ENCODE measurements at places on chromosomes 2 and 18. TPM values are rescaled to one million over a fixed set of nuclear protein-coding genes. Genes with fewer than 3 reads are reported as not detected.

GRCh38 chr18:11454040-11454439, 155.4 kb upstream of the SLC35G4 start:
- no peaks in the 10 kb centered on the region for H3K4me1 ChIP-seq
- no peaks in the 10 kb centered on the region for H3K36me3 ChIP-seq
- H3K4me3 ChIP-seq = no peak overlapping the region
- no peak overlapping the region for H3K27ac ChIP-seq
- H3K27me3 ChIP-seq = no peaks in the 10 kb centered on the region

DNA sequence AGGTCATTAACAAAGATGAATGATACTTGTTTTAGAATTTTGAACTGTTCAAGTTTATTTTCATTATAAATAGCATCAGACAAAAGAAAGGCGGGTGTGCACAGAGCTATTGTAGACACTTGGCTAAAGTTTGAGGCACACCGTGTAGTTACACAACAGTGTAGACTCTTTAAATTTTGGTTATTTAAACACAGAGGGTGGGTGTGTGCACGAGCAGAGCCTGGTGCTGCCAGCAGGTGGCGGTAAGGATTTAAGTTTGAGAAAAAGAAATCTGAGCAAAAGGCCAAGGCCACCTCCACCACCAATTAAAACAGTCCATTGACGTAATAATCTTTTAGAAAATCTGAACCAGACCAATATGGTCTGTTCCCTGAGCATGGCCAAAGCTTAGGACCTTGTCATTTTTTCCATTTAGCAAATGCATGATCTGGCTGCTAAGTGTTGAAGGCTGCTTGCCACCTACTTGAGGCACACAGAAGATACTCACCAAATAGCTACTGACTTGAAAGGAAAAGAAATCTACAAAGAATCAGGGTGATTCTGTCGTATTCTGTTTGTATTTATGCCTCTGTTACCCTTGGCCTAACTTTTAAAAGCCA, 14.3 kb downstream of the COPS7B start:
- H3K4me1 ChIP-seq = no peaks in the 10 kb centered on the region
- H3K36me3 ChIP-seq = peaks cover 13% of the 10 kb centered on the region
- H3K27me3 ChIP-seq = no peaks in the 10 kb centered on the region
- no peak for DNase-seq
- no peak overlapping the region for H3K4me3 ChIP-seq

DNA sequence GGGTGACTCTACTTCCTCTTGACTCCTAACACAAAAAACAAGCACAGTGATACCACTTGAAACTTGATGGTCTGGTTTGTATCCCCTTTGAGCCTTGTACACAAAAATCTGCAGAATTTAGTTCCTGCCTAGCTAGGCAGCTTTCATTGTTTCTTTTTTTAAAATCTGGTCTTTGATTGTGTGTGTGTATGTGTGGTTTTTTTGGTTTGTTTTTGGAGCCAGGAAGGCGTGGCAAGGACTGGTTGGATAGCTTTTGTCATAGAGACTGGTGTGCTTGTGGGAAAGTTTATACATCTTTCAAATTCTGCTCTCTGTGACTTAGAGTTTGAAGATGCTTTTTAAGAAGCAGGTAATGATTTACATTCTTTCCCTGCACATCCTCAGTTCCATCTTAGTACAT, 127.4 kb downstream of the TANC1 start:
- H3K27me3 ChIP-seq = no peaks in the 10 kb centered on the region
- H3K4me3 ChIP-seq = no peak overlapping the region
- no peak for DNase-seq
- no peak overlapping the region for H3K27ac ChIP-seq

DNA sequence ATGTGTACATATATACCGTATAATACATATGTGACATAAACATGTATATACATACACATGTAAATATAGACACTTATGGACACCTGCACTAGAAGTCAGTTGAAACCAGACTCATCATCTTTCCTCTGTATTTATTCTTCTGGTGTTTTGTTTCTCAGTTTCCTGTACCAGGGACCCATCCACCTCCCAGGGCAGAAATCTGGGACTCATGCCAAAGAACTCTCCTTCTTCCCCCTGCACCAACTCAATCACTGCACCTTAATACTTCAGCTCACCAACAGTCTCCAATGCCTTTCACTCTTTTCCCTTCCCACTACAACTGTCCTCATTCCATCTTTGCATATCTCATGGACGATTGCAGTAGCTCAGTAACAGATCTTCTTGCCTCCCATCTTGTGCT, 428.0 kb downstream of the FBXO15 start:
- no peaks in the 10 kb centered on the region for H3K36me3 ChIP-seq
- no peaks in the 10 kb centered on the region for H3K27me3 ChIP-seq
- H3K4me3 ChIP-seq = no peak overlapping the region
- DNase-seq = no peak

DNA sequence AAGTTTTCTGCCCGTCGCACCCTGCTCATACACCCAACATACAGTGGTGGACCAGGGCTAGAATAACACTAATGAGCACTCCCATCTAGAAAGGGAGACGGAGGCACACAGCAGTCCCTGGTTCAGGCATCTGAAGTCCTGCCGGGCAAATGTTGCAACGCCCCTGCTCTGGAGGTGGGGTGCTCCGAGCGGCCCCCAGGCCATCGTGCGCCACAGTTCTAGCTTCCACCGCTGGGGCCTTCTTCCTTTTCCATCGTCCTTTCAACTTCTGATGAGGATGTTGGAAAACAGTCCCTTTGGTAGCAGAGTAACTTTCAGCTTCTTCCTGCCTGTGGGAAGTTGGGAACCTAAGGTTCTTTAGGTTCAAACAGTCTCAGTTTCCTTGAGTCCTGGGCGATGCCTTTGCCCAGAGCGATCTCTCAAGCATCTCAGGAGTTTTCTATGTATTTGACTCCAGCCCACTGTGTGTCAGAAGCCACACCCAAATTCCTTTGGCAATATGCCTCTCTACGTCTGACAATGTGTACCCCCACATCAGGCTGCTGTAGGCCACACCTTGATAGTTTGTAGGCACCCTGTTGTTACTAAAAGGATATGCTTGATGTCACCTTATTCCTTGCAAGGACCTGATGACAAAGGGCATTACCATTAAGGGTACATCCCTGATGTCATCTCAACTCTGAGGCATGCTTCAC, 258.8 kb downstream of the GLI2 start:
- H3K27me3 ChIP-seq = no peaks in the 10 kb centered on the region
- DNase-seq = no peak
- no peaks in the 10 kb centered on the region for H3K36me3 ChIP-seq
- no peak overlapping the region for H3K27ac ChIP-seq

- H3K4me1 ChIP-seq = no peaks in the 10 kb centered on the region
- no peak overlapping the region for H3K27ac ChIP-seq
- H3K27me3 ChIP-seq = no peaks in the 10 kb centered on the region
- H3K36me3 ChIP-seq = no peaks in the 10 kb centered on the region
- DNase-seq = no peak
These were observed 17.7 kb downstream of the MPP4 start for GRCh38 chr2:201680743-201681142.

GRCh38 chr18:55227771-55228170, 268.5 kb upstream of the CCDC68 start:
- no peak overlapping the region for H3K27ac ChIP-seq
- DNase-seq = no peak
- H3K27me3 ChIP-seq = no peaks in the 10 kb centered on the region
- H3K36me3 ChIP-seq = no peaks in the 10 kb centered on the region

DNA sequence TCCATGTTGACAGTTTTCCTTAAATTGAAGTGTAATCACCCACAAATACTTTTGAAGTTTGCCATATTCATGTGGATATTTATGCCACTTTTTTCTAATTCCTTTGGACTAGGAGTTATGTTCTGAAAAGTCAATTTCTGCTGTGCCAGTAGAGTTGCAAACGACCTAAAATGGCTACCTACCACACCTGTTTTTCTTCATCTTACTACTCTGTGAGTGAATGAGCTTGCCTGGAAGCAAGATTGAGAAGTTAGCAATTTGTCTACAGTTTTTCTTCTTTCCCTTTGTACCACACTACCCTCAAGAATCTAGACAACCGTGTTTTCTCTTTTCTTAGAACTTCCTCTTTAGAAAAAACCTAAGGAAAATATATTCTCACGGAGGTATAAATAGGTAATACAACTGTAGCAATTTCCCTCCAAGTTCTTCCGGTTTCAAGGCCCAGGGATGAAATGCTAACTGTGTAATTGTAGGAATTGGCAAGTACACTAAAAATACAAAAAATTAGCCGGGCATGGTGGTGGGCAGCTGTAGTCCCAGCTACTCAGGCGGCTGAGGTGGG, 7.3 kb upstream of the SLC39A10 start:
- H3K27me3 ChIP-seq = no peaks in the 10 kb centered on the region
- no peak overlapping the region for H3K27ac ChIP-seq
- no peak for DNase-seq
- H3K4me1 ChIP-seq = no peaks in the 10 kb centered on the region
- H3K4me3 ChIP-seq = no peak overlapping the region

DNA sequence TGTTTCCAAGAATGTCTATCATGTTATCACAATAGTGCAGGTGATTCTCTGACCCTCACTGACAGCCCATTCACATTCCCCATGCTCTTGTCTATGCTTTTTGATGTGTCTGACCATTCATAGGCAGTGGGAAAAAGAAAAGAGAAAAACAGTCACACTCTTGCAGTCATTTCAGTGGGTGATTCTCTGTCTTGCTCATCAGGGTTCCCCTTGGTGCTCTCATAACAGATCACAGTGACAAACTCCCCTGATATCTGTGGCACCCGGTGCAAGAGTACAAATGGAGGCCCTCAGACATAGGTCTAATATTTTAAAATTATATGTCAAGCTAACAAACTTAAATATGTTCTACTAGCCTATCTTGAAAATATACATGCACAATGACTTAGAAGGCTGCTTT, 72.7 kb upstream of the PPP1CB start:
- no peak for DNase-seq
- H3K4me3 ChIP-seq = no peak overlapping the region
- H3K27me3 ChIP-seq = no peaks in the 10 kb centered on the region
- no peaks in the 10 kb centered on the region for H3K36me3 ChIP-seq

GRCh38 chr2:7016601-7017211, 99.5 kb downstream of the RNF144A start:
- DNase-seq = no peak
- H3K27me3 ChIP-seq = no peaks in the 10 kb centered on the region
- H3K27ac ChIP-seq = peak overlapping the region; percentile 85
- no peak overlapping the region for H3K4me3 ChIP-seq
- H3K4me1 ChIP-seq = peaks cover 74% of the 10 kb centered on the region

GRCh38 chr2:74221091-74221490, 22.7 kb downstream of the MTHFD2 start:
- H3K36me3 ChIP-seq = peaks cover 24% of the 10 kb centered on the region
- no peaks in the 10 kb centered on the region for H3K27me3 ChIP-seq
- no peak overlapping the region for H3K27ac ChIP-seq
- no peak for DNase-seq

DNA sequence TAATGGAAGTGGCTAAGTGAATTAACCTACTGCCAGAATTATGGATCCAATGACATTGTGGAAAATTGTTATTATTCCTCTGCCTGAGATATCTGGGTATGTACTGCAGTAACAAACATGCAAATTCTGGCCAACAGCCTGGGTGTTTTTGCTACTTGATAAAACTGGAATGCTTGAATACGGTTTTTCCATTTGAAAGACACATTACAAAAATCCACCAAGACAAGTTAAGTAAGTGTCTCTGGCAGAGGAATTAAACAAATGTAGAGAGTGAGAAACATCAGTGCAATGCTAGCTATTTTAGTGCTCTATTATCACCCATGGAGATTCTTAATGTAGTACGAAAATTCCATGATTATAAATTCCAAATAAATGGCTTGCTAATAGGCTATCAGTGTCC, 312.4 kb upstream of the MEIS1 start:
- no peaks in the 10 kb centered on the region for H3K4me1 ChIP-seq
- DNase-seq = no peak
- H3K27me3 ChIP-seq = peaks cover 2% of the 10 kb centered on the region
- no peak overlapping the region for H3K27ac ChIP-seq

- H3K36me3 ChIP-seq = no peaks in the 10 kb centered on the region
- no peak overlapping the region for H3K27ac ChIP-seq
- no peaks in the 10 kb centered on the region for H3K4me1 ChIP-seq
- H3K27me3 ChIP-seq = no peaks in the 10 kb centered on the region
- no peak overlapping the region for H3K4me3 ChIP-seq
These were observed 208.7 kb upstream of the STK17B start for GRCh38 chr2:196380098-196380497.

GRCh38 chr2:8674420-8675009, 7.3 kb upstream of the ID2 start:
- no peak for DNase-seq
- H3K36me3 ChIP-seq = no peaks in the 10 kb centered on the region
- no peaks in the 10 kb centered on the region for H3K27me3 ChIP-seq
- no peak overlapping the region for H3K4me3 ChIP-seq
- H3K4me1 ChIP-seq = peaks cover 17% of the 10 kb centered on the region

DNA sequence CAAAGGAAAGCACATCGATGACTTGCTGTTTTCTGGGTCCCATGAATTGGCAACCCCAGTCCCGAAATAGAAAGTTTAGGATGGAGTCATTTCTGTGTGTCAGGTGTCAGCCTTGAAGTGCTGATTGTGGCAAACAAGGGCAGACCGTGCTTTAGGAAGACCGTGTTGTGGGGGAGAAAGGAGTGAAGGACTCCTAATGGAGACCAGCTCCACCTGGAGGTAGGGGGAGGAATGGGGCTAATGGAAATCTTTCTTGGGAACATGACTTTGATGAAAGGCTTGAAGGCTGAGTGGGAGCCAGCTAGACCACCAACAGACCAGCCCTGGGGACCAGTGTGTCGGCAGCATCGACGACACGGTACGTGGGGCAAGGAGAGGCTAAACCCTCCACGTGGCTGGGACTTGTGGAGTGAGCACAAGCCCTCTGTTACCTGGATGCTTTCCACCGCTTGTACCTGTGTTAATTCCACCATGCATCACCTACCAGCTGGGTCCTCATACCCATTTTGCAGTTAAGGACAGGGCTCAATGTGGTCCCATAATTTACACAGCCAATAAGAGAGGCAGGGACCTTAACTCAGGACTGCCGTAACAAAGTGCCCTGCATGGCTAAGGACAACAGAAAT, 104.2 kb downstream of the SH3BP4 start:
- H3K36me3 ChIP-seq = no peaks in the 10 kb centered on the region
- H3K4me3 ChIP-seq = no peak overlapping the region
- no peak overlapping the region for H3K27ac ChIP-seq
- no peaks in the 10 kb centered on the region for H3K27me3 ChIP-seq

GRCh38 chr2:113848758-113849415, 41.0 kb upstream of the ACTR3 start:
- H3K36me3 ChIP-seq = no peaks in the 10 kb centered on the region
- no peaks in the 10 kb centered on the region for H3K27me3 ChIP-seq
- no peaks in the 10 kb centered on the region for H3K4me1 ChIP-seq
- H3K27ac ChIP-seq = no peak overlapping the region
- H3K4me3 ChIP-seq = no peak overlapping the region

GRCh38 chr2:235116885-235117492, 165.2 kb downstream of the SH3BP4 start:
- H3K4me1 ChIP-seq = no peaks in the 10 kb centered on the region
- no peaks in the 10 kb centered on the region for H3K36me3 ChIP-seq
- no peak overlapping the region for H3K4me3 ChIP-seq
- H3K27me3 ChIP-seq = no peaks in the 10 kb centered on the region
- no peak overlapping the region for H3K27ac ChIP-seq

Gene SERPINB7
- total RNA-seq = not detected

Gene C2orf80
- total RNA-seq = not detected

Gene GATA6
- 0.91 TPM for total RNA-seq

Gene ADGRF3
- total RNA-seq = not detected

Gene ANKRD29
- 0.75 TPM for total RNA-seq

Gene CD28
- total RNA-seq = 0.48 TPM

Gene FEV
- not detected for total RNA-seq

Measured in psoas muscle (tissue), 8 donors.